CD8-positive, alpha-beta T cell (primary cell): ENCODE measurements at places on chromosomes 12 and 14.
A peak's percentile ranks its signal among the peaks of the same experiment; 100 is the strongest.

DNA sequence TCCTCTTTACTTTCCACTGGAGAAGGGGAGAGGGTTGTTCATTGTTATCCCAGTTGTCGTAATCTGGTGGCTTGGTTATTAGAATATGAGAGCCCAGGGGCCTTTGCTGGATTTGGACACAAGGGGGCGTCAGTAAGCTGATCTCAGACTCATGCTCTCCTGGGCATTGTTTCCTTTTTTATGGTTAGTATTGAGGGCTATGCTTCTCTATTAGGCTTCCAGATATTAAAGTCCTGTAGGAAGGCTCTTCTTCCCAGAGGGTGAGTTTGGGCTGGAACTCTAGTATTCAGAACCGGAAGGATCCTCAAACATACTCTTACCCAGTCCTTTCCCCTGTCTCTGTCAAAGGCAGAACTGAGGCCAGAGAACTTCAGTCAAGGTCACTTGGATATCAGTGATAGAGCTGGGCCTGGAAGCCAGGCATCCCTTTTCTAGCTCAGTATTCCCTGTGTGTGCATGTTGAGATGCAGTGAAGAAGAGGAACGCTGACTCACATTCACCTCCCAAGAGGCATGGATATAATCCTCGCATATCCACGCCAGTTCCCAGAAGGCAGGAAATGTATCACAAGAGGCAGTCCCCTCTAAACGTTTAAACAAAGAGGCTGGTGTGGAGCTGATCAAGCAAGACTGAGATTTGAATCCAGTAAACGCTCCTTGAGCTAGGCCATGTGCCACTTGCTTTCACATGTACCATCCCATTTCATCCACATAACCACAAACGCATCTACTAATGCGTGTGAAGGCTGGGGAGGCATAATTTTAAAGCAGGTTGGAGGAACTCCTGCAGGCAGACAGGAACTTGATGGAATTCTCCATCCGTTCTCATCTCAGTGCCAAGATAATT lies 41.6 kb downstream of the UBE3B start:
- peak; percentile 19 for DNase-seq

- DNase-seq = no peak
Measured at GRCh38 chr12:69579029-69579428, 6.2 kb upstream of the CCT2 start.

- DNase-seq = no peak
Measured at GRCh38 chr14:53304726-53305381, 151.7 kb upstream of the DDHD1 start.

GRCh38 chr14:23245282-23245681 lies 7.5 kb downstream of the RNF212B start:
- no peak for DNase-seq

- no peak for DNase-seq
Measured at GRCh38 chr14:28057359-28058296, 709.0 kb upstream of the FOXG1 start.
